Panc1 (cell line): ENCODE measurements at places on chromosomes 3 and 15. TPM values are rescaled to one million over a fixed set of nuclear protein-coding genes. Genes with fewer than 3 reads are reported as not detected.

Gene CYP1A1
- 0.15 TPM for total RNA-seq

Gene CTSH
- 178 TPM for total RNA-seq

Gene CFAP92
- 0.18 TPM for total RNA-seq

Gene GOLGA8T
- total RNA-seq = not detected

Gene STX19
- total RNA-seq = not detected

Gene NOX5
- 0.26 TPM for total RNA-seq

Gene UQCRC1
- 227 TPM for total RNA-seq

Gene CCDC80
- 0.64 TPM for total RNA-seq

Gene SLC35G2
- 15.0 TPM for total RNA-seq

Gene CYP8B1
- 0.08 TPM for total RNA-seq

Gene SAMD7
- not detected for total RNA-seq

Gene GRIP2
- 6.5 TPM for total RNA-seq

Gene GRK7
- 0.10 TPM for total RNA-seq

Gene SRP14
- total RNA-seq = 166 TPM
